ENCODE measurements at places on chromosomes 1 and 21.

DNA sequence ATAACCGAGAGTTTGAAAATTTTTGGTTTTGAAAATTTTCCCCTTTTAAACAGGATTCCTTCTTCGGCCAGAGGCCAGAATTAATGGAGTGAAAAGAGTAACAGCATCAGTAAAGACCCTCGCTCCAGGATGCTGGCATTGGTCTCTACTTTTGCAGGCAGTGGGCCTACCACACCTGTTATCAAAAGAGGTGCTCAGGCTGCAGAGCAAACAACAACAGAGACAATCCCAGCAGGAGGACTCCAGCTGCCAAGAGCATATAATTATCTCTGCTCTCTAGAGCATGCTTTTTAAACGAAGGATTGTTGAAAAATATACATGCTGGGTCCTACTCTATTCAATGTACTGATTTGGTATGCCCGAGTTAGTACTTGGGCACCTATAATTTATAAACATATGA, 1048.5 kb downstream of the PLA2G4A start:
- no peak for DNase-seq

- DNase-seq: no peak
These were observed 8.8 kb downstream of the MINDY1 start for GRCh38 chr1:150997949-150998348.

DNA sequence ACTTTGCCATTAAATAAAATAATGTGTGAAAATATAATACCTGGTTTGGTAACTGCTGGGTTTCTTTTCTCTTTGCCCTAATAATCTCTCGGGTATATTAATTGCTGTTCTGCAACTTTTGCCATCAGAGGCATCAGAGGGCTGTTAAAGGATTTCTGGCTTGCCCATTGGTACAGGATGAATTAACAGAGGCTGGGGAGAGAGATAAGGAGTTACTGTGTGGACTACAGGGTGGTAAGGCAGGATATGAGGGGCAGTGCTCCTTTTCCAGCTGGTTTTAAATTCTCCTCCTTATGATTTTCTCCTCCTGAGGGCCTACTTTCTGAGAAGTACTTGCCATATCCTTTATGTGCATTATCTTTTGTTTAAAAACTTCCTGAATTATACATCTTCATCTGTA, 48.3 kb downstream of the FGGY start:
- no peak for DNase-seq

DNA sequence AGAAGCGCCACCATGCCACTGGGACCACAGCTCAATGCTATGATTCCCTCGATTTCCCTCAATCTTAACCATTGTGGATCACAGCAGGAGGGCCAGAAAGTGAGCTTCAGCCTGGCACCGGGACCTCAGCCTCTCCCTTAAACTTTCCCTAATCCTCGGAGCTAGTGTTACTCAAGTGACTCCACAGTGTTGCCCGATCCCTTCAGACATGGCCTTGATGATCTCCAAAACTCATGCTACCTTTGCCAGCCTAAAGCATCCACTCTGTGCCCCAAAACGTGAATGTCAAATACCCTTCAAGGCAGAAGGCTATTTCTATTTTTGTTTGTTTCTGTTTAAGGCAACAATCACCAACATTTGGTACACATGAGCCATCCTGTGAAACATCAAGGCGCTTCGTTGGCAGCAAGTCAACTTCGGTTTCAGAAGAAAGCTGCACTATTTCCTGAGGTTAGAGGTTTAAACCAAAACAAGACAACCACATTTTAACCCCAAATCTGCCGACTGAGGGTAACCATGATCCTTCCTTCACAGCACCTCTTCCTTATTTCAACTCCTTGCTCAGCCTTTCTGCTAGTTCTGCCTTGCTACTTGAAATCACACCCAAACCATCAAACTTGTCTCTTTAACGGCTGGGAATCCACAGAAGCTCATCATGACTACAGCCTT, 94.4 kb upstream of the KRTAP19-8 start:
- DNase-seq: no peak

GRCh38 chr1:22626237-22627157, 9.9 kb upstream of the C1QA start:
- no peak for DNase-seq

GRCh38 chr1:110756506-110756905, 81.8 kb upstream of the KCNA3 start:
- peak; percentile 62 for DNase-seq

DNA sequence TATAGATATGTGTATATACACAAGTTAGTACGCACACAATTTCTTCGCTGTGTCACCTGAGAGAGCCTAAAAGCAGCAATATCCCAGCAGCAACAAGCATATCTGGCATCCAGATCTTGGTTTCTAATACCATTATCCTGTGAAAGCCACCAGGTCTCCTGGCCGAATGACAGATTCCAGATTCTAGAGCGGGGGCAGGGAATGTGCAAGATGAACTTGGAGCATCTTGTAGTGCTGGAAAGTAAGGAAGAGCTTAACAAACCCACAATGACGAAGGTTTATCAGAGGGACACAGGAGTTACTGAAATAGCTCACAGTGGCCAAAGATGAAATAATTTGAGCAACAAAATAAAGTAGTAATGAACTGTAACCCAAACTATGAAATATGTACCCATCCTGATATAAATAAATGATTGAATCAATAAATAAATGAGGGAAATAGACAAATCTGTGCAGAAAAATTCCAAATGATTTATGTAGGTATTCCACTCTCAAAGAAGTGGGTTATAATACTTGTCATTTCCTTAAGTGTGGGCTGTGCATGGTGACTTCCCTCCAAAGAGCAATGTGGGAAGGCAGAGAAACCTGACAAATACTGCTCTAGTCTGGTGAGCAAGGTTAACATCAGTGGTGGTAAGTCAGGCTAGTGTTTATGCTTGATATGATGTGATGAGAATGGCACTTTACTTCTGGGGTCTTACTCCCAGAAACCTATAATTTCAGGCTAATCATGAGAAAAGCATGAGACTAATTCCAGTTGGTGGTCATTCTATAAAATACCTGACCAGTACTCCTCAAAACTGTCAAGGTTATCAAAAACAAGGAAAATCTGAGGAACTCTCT, 67.9 kb downstream of the LRRC8D start:
- no peak for DNase-seq

- no peak for DNase-seq
These were observed 149.9 kb downstream of the GALNT2 start for GRCh38 chr1:230216896-230217295.

DNA sequence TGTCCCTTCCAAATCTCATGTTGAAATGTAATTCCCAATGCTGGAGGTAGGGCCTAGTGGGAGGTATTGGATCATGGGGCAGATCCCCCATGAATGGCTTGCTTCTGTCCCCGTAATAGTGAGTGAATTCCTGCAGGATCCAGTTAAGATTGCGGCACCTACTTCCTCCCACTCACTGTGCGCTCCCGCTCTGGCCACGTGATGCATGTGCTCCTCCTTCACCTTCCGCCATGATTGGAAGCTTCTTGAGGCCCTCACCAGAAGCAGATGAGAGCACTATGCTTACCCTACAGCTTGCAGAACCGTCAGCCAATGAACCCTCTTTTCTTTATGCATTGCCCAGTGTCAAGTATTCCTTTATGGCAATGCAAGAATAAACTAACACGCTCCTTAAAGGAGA, 14.9 kb upstream of the RAB3GAP2 start:
- DNase-seq: no peak

GRCh38 chr21:14545906-14546480, at the start of gene SAMSN1:
SAMSN1 (minus strand) TSS chr21:14546315; CDS start chr21:14546261, 54 bp downstream.
- DNase-seq: no peak

DNA sequence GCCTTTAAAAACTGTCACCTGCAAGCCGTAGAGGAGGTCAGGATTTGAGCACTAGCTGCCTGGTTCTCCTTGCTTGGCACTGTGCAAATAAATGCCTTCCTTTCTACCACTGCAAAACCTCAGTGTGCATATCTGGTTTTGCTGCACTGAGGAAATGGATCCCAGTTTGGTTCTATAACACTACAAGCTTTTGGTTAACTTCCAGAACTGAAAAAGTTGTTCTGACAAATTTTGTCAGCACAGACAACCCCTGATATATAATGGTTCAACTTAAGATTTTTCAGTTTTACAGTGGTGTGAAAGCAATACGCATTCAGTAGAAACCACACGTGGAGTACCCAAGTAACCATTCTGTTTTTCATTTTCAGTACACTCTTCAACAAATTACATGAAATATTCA, 29.8 kb upstream of the GALNT2 start:
- DNase-seq: no peak

DNA sequence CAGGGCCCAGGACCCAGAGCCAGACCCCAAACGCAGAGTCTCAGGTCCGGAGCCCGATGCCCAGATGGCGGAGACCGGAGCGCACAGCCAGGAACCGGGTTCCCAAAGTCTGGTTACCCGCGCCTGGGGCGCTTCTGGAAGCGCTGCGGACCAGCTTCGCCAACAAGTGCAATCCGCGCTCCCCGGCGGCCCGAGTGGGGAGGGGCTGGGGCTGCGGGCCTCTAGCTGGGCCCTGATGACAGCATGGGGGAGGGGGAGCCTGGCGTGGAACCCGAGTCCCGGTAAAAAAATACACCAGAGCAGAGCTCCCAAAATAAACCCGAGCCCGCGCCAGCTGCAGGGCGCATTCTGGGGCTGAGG, 494 bp downstream of the NT5C1A start:
- peak; percentile 89 for DNase-seq

- DNase-seq: no peak
These were observed 135.1 kb upstream of the MROH9 start for GRCh38 chr1:170800265-170800664.

GRCh38 chr1:226100436-226101391, 38.2 kb downstream of the H3-3A start:
- peak; percentile 58 for DNase-seq

GRCh38 chr1:37719572-37720195, 27.4 kb downstream of the CDCA8 start:
- no peak for DNase-seq

- DNase-seq: no peak
These were observed 4.9 kb downstream of the RCC2 start for GRCh38 chr1:17434601-17435000.

- no peak for DNase-seq
These were observed 2.0 kb upstream of the CAMTA1 start for GRCh38 chr1:6783221-6783620.

DNA sequence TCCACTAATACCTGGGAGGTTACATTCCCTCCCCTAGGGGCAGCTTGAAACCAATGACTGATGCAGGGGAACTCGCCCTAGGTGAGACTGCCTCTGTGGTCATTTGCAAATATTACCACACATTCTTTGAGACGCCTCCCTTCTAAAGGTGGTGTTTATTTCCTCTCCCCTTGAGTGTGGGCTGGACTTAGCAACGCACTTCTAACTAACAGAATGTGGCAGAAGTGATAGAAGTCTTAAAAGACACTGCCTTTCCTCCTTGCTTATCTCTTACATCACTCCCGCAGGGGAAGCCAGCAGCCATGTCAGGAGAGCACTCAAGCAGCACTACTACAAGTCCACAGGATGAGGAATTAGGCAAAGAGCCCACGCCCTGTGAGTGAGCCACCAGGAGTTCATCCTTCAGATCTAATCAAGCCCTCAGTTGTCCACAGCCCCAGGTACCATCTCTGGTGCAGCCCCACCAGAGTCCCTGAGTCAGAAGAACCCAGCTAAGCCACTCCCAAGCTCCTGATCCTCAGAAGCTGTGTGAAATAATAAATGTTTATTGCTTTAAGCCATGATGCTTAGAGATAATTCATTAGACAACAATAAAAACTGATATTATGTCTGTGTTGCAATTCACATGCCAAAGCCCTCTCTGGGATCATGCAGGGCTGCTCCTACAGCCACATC, 14.8 kb upstream of the MATN1 start:
- DNase-seq: no peak

DNA sequence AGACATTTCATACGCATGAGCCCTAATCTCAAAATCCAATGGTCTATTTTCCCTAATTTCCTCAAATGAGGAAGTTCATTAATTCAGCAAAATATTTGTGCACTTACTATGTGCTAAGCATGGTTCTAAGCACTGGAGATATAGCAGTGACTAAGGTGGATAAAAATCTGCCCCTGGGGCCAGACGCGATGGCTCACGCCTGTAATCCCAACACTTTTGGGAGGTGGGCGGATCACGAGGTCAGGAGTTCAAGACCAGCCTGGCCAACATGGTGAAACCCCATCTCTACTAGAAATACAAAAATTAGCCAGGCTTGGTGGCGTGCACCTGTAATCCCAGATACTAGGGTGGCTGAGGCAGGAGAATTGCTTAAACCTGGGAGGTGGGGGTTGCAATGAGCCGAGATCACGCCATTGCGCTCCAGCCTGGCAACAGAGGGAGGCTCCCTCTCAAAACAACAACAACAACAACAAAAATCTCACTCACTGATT, 4.3 kb upstream of the MIIP start:
- peak; percentile 5 for DNase-seq

DNA sequence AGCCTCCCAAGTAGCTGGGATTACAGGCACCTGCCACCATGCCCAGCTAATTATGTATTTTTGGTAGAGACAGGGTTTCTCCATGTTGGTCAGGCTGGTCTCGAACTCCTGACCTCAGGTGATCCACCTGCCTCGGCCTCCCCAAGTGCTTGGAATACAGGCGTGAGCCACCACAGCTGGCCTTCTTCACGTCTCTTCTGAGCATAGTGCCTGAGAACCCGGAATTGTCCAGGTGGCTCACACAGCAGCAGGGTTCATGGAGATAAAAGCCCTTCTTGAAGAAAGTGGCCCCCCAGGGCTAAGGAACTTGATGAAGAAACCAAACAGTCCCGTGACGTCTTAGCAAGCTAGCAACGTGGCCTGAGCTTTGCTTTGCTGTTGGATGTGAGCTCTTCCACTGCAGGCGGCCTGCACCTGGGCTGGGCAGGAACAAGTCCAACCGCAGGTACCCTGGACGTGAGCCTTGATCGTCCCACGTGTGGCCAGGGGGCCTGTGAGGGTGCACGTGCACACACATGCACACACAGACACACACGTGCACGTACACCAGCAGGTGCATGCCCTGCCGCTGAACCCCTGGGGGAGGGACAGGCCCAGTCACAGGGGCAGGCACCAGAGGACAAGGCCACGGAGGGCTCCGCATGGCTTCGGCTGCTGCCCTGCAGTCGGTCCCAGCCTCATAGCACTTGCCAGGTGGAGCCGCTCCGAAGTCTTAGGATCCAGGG, 23.4 kb upstream of the TRAPPC10 start:
- no peak for DNase-seq

DNA sequence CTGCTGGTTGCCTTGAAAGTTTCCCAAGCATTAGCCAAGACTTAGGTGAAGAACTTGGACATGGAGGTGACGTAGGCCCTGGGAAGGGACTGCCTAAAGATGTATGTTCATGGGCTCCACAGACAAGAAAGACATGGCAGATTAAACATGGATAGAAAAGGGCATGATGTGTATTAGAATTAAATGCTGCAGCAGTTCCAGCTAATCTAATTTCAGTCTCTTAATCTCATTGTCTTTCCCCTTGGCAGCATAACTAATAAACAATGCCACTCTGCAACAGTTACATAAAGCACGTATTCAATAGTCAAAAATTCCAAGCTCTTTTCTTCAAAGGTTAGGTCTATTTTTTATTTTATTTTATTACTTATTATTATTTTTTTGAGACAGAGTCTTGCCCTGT, 251.6 kb downstream of the KIF26B start:
- DNase-seq: no peak

All from Right ventricle myocardium superior (tissue), 1 donor.